ENCODE measurements at places on chromosomes 12 and 14.

GRCh38 chr12:106296179-106296877 lies 6.2 kb upstream of the TCP11L2 start:
- no peak for DNase-seq

- DNase-seq = no peak
These were observed 77.0 kb downstream of the PELI2 start for GRCh38 chr14:56195223-56195622.

DNA sequence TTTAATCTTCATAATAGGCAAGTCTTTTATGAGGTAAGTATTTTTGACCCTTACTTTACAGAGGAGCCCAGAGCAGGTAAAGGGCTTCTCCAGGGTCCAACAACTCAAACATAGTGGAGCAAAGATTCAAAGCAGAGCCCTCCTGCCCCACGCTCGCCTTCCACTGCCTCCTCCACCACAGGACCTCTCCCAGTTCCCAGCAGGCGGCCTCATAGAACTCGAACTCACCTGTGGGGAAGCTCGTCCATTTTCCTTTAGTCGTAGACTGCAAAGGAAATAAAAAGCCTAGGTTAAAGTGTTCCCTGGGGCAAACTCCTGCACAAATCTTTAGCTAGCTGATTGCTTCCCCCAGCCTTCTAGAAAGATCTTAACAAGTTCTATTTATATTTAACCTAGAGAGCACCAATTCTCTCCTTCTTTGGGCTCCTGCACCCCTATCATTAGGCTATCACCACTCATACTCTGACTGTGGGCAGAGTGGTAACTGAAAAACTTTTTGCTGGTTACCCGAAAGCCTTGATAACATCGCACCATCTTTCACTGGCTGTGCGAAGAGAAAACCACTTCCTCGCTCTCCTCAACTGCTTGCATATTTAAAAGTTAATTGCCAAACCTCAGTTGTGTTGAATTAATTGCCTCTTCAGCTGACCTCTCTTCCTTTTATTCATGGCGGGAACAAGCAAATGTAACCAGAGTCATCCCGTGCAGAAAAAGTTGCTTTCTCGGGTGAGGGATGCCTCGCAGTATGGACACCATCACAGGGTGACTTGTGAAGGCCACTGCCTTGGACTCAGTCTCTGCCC lies 299.6 kb downstream of the DPF3 start:
- no peak for DNase-seq

DNA sequence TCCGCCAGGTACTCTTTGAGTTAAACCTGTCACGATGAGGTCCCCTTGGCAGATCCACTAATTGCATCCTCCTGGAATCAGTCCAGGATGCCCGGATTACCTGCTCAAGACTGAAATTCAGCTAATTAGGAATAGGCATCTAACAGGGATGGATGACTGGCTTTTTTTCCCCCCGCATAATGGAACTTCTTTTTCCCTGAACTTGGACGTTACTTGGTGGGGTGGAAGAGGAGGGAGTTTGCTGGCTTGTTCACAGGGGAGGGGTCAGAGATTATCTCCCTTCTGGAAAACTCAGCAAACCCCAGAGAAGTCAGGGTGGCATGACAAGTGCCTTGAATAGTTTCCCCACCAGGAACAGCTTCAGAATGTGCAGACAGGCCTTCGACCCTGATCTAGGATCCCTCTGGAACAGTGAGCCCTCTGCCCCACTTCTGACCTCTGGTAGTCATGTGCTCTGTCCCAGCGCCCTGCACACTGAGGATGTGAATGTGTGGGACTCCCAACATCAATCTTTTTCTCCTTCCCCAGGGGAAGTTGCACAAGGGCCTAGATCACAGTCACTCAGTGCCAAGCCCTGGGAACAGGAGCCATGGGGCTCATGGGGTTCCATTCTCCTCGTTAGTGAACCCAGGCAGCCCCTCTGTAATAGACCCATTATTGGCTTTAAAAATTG lies 142.5 kb downstream of the SMOC1 start:
- no peak for DNase-seq

DNA sequence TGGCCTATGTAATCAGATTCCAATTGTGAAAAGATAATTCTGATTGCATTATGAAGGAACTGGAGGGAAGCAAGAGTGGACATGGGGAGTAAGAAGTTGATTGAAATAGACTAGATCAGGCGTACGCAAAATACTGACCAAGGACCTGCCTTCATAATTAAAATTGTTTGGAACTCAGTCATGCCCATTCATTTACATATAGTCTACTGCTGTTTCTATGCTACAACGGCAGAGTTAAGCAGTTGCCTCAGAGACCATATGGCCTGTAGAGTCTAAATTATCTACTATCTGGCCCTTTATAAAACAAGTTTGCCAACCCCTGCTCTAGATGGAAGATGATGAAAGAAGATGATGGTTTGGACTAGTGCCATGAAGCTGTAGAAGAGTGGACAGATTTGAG lies 170.0 kb upstream of the ARID2 start:
- DNase-seq = no peak

DNA sequence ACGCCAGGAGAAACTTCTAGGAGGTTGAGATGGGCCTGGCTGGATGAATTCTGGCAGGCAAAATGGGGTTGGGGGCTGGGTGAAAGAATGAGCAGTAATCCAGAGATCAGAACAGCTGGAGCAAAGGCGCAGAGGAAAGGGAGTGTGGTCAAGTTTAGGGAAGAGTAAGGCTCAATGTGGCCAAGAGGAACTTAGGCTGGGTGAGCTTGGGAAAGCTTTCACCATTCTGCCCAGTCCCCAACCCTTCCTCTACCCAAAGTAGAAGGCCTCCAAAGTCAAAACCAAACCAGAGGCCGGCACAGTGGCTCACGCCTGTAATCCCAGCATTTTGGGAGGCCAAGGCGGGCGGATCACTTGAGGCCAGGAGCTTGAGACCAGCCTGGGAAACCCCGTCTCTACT lies 10.2 kb upstream of the RABGGTA start:
- no peak for DNase-seq

DNA sequence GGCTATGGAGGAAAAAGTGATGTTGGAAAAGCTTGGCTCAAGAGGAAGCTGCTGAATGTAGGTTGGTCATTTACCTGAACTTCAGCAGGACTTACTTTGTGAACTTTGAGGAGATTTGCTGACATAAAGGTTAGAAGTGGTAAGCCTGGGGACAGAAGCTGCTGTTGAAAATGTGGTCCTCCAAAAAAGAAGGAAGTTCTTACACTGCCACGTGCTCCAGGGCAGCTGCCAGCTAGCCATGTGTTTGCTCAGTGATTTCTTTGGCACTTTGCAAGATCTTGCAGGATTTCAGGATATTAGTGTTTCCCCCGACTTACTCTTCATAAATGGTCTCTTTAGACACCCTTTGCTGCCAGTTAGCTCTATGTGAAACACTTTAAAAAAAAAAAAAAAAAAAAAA lies 14.8 kb upstream of the DYRK2 start:
- DNase-seq = no peak

DNA sequence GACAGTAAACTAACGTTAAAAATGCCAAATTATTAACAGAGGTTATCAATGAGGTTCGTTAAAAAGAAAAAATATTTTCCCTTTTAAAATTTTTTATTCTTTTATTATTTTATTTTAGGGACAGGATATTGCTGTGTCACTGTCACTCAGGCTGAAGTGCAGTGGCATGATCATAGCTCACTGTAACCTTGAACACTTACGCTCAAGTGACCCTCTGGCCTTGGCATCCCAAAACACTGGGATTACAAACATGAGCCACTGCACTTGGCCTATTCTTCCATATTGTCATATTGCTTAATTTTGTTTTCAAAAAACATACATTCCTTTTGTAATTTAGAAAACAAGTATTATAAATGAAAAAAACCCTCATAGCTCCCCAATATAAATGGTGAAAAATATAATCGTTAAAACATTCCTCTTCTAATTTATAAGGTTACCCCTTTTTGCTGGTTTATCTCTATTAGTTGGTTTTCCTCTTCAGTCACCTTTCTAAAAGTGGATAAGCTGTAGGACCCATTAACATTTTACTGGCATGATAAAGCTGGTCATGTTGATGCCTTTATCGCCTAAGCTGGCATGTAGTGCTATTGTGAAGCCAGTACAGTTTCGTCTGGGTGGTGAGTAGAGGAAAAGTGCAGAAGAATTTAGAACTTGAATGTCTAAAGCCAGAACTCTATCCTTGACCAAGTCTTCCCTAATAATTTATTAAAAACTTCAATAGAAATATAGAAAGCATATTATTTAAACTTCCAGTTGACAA lies 27.6 kb downstream of the PDE3A start:
- no peak for DNase-seq

GRCh38 chr12:71157601-71158233 lies at the start of gene TSPAN8:
TSS of gene TSPAN8 (minus strand) at chr12:71157999. CDS start at chr12:71157678, 321 bp downstream.
- no peak for DNase-seq

DNA sequence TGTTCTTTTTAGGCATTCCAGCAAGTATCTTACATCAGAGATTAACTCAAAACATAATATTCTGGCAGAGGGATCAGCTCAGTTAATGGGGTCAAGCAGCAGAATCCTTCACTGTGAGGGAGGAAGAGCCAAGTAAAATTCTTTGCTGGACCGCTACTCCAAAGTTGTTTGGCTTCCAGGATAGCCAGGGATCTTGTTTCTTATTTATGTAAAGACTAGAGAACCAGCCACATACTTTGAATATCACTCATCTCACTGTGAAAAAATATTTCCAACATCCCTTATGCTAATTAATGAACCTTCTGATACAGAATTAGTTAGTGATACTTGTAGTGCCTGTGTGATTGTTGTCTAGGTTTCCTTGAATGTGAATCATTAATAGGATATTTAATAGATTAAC lies 94.2 kb downstream of the PLEKHA5 start:
- no peak for DNase-seq

DNA sequence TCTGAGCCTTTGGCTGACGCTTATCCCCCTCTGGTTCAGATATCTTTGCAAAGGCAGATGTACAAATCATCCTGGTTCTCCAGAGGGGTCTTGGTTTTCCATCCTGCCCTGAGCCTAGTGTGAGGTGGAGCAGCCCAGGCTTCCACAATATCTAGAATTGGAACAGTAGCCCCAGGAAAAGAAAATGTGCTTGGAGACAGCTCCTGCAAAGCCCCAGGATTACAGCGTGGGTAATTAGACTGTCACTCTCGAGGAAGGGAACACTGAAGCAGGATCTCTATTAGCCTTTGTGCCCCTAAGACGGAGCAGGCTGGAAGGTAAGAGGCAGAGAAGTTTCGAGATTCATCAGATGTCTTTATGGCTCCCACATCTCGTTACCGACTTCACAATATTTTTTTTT lies 59.4 kb downstream of the TMEM132C start:
- DNase-seq = no peak

DNA sequence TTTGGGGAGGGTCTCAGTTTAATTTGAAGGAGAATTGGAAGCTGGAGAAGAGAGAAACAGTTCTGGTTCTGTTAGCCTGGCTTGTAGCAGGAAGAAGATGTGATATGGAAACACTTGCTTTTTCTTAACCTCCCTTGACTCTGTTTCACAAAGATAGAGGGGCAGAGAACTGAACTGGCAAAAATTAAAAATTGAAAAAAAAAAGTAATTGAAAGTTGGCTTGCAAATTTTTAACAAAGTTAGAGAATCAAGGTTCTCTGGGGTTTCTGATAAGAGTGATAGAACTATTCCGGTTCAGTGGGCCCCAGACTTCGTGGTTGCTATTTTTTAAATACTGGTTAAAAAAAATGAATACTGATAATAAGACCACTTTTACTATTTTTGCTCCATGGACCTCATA lies 2.8 kb downstream of the CRADD start:
- DNase-seq = no peak

- no peak for DNase-seq
These were observed 146.0 kb upstream of the C14orf180 start for GRCh38 chr14:104433401-104434213.

DNA sequence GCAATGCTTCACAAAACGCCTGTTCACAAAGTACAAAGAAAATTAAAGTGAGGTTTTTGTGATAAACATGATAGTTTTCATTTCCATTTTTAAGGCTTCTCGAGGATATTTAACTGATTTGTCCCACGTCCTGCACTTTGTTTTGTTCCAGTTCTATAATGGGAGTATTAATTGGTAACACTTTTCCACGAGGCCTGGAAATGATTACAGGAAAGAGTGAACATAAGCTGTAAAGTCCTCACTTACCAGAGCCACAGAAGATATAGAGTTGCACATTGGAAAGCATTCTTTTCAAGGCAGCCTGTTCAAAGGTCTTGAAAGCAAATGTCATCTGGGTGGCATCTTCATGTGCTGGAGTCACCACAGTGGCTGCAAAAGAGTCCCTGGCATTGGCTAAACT lies 1236.6 kb downstream of the BCL11B start:
- no peak for DNase-seq

GRCh38 chr14:77180726-77181602 lies 634 bp upstream of the TMEM63C start:
- no peak for DNase-seq

DNA sequence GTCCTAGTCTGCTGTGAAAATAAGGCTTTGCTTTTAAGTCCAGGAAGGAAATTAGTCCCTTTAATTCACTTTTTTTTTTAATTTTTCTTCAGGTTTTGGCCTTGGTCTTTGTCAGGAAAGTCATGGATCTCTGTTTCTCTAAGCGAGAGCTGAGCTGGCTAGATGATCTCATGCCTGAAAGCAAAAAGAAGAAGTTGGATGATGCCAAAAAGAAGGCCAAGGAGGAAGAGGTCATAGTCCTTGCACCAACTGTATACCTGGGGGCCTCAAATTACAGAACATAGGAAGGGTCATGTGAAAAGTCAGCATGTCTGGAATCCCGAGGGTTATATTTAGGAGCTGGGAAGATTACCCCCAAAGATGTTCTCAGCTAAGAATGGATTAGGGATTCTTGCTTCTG lies 72.3 kb downstream of the SLC4A8 start:
- no peak for DNase-seq

DNA sequence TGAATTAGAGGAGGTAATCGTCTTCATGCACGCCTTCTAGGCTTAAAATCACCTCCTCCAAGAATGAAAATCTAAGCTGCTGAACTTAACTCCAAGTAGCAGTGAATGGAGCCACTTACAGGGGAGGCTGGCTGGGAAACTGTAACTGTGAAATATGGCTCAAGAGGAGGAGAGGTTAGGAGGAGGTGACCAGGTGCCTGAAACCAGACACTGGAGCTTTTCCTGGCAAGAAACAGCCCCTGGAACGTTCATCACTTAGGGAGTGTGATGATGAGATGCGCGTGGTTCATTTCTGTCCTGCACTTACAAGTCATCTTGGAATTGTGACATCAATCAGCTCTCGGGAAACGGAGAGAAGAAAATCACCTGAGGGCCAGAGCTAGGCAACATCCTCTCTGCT lies 62.3 kb upstream of the TMEM132C start:
- DNase-seq = no peak

GRCh38 chr12:59736359-59736758 lies 140.5 kb downstream of the SLC16A7 start:
- no peak for DNase-seq

GRCh38 chr12:102756530-102756929 lies 160.5 kb downstream of the PAH start:
- no peak for DNase-seq

DNA sequence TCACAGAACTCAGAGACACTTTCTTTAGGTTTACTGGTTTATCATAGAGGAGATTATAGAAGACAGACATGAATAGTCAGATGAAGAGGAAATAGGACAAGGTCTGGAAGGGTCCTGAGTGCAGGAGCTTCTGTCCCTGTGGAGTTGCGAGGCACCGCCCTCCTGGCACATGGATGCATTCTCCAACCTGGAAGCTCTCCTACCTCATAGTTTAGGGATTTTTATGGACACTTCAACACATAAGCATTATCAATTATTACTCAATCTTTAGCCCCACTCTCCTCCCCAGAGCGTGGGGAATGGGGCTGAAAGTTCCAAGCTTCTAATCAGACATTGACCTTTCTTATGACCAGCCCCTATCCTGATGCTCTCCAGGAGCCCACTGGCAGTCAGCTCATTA lies 12.6 kb upstream of the KRT7 start:
- DNase-seq = no peak

GRCh38 chr14:45156067-45156466 lies 20.3 kb downstream of the FANCM start:
- DNase-seq = no peak

Measured in NCI-H2081 treated with DMSO at 0.1 percent for 48 hours (cell line).